Right ventricle myocardium superior (tissue), 1 donor: ENCODE measurements at places on chromosomes 1 and 21. TPM values are rescaled to one million over a fixed set of nuclear protein-coding genes. Genes with fewer than 3 reads are reported as not detected.

The PDZK1 gene
- total RNA-seq: not detected

DNA sequence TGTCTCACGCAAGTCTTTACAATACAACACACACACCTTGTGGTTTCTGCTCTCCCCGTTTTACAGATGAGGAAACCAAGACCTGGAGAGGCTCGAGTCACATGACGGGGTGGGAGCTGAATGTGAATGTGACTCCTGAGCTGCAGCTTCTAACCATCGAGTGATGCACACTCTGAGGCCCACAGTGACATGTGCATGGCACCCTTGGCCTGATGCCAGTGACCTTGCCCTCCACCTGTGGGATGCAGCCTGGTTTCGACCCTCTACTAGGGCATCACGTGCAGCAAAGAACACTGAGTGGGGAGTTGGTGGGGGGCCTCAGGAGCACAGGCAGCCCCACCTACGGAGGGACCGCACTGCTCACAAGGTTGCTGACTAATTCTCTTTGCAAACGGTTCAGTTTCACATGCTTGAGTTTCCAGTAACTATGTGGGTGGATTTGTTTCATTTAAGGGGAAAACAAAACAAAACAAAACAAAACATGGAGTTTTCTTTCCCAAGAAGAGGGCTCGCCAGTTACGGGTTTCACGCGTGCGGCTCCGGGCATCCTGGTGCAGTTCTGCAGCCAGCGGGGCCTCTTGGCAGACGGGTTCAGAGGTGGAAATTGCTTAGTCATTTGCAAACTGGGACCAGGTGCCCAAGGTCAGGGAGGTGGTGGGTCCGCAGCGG, 22.9 kb downstream of the SPSB1 start:
- no peak for DNase-seq

The BSND gene
- total RNA-seq: not detected

GRCh38 chr1:13520985-13521384, 7.2 kb upstream of the LRRC38 start:
- DNase-seq: no peak

The PDC gene
- not detected for total RNA-seq

DNA sequence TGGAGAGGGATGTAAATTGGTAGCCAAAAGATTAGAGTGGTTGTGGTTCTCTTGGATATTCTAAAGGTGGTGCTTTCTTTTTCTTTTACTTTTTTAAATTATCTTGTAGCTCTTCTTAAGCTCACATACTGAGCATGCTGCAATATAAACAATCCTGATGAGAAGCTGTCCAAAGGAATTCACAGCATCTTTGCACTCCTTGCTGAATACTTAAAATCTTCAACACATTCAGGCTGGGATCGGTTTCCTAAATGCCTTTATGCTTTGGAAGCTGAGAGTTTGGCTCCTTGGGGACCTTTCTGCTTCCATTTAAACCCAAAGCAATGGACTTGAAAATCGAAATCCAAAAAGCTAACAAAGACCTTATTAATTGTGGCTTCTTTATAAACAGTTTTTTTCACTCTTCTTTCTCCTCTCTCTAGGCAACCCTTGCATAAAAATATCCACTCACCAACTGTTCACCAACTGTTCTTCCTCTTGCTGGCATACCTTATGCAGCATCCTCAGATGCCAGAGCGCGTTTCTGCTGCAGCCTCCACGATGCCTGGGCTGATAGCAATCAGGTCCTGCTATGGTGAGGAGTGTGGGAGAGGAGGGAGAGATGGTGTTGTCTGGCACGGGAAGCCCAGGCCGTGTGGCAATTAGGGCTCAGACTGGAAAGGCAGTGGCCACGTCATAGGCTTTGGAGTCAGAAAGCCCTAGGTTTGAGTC, 535.8 kb upstream of the DAB1 start:
- no peak for DNase-seq

DNA sequence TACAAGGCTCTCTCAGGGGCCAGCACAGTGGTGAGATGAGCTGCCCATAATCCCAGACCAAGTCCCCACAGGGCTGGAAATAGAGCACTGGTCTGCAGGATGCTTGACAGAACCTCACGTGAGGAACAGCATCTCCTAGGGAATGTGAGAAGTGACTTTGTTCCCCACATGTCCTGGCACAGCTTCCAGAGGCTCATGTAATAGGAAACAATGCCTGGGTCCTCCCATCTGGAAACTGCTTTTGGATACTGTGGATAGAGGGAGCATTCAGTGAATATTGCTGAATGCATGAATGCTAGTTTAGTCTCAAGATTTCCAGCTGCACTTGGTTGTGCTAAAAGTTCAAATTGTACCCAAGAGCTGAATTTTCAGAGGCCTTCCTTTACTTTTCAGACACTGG, 146.2 kb downstream of the TNR start:
- DNase-seq: no peak

The SPATA17 gene
- total RNA-seq: 1.4 TPM

DNA sequence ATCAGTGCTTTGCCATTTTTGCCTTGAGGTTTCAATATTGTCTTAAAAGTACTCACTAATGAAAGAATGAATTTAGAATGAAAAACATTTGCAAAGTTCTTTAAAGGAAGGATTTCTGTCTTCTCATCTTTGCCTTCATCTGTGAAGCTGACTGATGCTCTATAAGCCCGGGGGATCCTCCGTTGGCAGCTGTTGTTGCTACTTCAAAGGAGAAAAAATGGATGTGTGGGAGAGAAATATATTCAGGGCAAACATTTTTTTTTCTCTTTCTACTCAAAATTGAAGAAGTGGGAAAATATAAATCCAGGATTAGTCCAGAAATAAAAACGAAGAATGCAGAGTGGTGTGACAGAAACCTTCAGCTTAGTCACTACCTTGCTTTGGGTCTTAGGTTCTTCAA, 142.5 kb downstream of the OLFM3 start:
- no peak for DNase-seq

- DNase-seq: no peak
Measured at GRCh38 chr1:205443585-205444299, 12.1 kb downstream of the BLACAT1 start.

DNA sequence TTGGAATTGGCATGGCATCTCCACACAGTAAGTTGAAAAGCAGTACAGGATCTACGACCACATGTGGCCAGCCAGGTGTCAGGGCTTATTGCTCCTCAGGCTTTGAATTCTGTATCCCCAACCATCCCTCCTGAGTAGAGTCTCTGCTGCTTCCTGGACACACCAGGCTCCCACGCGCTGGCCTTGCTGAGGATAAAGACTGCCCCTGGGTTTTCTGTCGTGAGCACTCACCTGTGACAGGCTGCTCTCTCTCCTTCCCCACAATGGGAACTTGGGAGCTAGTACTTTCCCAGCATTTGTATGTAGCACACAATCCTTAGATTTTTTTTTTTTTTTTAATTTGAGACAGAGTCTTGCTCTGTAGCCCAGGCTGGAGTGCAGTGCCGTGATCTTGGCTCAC, 33.6 kb downstream of the PBX1 start:
- DNase-seq: no peak

GRCh38 chr1:66176012-66176715, 357.8 kb upstream of the SGIP1 start:
- DNase-seq: no peak

The GNG4 gene
- not detected for total RNA-seq

DNA sequence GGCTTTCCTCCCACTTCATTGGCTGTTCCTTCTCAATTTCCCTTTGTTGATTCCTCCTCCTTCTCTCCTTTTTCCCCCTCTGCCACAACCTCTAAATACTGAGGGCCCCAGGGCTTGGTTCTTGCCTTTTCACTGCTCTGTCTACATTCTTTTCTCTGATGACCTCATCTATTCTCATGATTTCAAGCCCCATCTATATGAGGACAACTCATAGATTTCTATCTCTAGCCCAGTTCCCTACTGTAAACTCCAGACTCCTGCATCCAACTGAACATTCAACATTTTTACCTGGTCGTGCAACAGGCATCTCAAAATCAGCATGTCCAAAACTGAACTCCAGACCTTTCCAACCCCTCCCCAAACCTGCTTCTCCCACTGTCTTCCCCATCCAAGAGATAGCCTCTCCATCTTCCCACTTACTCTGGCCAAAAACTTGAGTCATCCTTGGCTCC, 11.5 kb upstream of the SLC9A1 start:
- DNase-seq: no peak

The PODN gene
- 30.1 TPM for total RNA-seq

GRCh38 chr21:34364921-34365320, 1.1 kb downstream of the KCNE2 start:
- no peak for DNase-seq

The SYCP1 gene
- not detected for total RNA-seq

DNA sequence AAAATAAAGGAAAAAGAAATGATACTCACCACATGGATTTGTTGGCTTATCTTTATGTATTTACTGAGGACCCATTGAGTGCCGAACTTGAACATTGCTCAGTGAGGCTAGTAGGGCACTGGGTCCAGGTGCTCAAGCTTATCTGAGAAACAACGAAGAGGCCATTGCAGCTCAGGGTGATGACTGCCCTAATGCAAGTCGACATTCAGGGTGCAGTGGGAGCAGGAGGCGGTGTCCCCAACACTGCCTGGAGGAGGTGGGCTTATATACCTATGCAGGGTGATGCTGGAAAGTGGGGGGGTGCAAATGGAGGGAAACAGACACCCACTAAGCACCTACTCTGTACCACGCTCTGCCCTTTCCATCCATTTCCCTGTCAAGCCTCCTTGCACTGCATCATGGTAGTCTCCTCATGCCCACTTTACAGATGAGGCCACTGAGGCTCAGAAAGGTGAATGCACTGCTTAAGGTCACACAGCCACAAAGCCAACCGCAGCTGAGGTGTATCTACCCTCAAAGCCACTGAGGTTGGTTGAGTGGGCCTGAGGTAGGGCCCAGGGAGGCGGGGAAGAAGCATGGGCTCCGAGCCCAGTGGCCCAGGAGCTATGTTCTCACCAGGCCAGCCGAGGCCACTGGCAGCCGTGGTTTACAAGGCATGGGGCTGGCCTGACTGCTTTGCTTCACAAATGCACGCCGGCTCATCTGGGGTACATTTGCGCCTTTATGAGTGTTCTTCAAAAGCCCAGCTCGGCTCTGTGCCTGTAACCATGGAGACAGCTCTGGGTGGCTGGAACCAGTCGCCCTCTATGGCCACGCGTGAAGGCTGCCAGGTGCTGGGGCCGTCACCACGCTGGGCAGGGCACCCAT, 103.8 kb downstream of the EPHB2 start:
- no peak for DNase-seq

GRCh38 chr1:18174037-18174436, 66.4 kb downstream of the IGSF21 start:
- DNase-seq: no peak

GRCh38 chr21:39681845-39682244, 63.1 kb upstream of the IGSF5 start:
- DNase-seq: no peak

The OR4F16 gene
- total RNA-seq: not detected

DNA sequence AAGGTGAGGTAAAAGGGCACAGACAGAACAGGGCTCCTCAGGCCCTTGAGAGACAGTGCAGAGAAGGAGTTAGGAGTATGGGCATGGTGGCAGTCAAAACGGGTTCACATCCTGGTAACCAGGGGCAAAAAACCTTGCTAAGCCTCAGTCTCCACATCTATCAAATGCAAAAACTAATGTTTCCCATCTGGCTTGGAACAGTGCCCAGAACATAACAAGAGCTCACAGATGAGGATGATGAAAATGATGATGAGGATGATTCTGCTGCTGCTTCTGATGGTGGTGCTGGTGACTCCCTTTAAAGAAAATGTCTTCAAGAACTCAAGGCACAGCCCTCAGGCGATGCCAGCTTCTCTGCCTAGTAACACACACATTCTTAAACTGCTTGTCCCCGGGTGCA, 24.1 kb downstream of the HHIPL2 start:
- no peak for DNase-seq

DNA sequence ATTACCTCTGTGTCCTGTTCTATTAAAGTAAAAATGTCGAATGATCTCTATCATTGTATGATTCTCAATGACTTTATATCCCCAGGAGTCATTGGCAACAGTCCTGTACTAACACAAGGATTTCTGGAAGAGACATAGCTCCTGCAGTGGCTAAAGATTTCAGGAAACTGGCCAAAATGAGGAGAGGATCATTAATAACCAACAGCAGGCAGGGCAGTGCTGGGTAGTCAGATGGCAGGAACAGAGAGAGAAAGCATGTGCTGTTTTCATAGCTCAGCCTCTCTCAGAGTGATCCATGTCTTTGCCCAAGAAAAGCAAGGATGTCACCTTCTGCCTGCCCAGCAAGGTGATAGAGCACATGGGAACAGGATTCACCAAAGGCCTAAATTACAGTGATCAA, 604.7 kb upstream of the PLXNA2 start:
- no peak for DNase-seq

The C1orf226 gene
- 5.3 TPM for total RNA-seq

DNA sequence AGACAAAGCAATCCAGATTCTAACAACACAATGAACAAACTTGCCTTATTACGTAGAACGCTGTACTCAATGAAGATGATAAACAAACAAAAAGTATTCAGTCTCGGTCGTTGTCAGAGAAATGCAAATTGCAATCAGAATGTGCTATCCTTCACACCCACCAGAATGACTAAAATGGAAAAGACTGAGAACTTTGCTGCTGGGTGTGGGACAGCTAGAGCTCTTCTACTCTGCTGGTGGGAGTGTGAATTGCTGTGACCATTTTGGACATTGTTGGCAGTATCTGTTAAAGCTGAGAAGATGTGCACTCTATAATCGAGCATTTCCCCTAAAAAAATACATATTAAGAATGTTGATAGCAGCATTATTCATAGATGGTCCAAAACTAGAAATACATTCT, 111.4 kb downstream of the PEX14 start:
- no peak for DNase-seq

The CD160 gene
- total RNA-seq: not detected

GRCh38 chr1:61104220-61104671, 21.9 kb downstream of the NFIA start:
- no peak for DNase-seq

The TMEM240 gene
- 7.5 TPM for total RNA-seq

DNA sequence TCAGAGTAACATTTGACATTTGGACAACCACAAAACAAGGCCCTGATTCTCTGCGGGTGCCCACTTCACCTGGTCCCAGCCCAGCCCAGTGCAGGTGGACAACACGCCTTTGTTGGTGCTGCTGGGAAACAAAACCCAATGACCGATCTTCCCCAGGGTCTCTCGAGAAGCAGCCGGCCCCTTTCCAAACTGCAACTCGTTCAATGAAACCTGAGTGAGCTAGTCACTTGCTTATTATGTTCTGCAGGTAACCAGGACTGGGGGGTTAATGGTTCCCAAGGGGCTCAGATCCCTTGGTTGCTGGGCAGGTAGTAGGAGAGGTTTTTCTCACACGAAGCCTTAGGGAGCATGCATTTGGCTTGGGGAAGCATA, 42.9 kb downstream of the ABCG1 start:
- DNase-seq: no peak

GRCh38 chr21:43306911-43307676, 119.8 kb downstream of the SIK1 start:
- DNase-seq: peak; percentile 45

DNA sequence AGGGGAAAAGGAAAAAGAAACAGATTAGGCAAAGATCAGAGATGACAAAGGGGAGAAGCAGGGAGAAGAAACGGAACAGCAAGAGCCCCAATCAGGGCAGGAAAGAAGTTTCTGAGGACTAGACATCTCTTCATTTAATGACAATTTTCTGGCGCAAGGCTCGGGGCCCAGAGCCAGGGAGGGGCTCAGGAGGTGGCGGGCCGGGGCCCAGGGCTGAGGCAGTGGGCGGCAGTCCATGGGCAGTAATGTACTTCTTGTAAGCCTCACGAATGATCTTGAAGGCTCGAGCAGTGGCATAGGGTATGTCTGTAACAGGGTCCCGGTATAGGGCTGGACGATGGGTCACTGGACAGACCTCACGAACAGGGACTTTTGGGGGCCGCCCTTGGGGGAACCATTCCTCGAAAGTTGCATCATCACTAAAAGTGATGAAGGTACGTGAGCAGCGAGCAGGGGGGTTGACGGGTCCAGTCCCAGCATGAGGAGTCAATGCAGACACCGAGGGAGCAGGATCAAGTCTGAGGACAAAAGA, 799 bp upstream of the TMOD4 start:
- no peak for DNase-seq
